ENCODE measurements at places on chromosomes 7 and 10. TPM values are rescaled to one million over a fixed set of nuclear protein-coding genes. Genes with fewer than 3 reads are reported as not detected.

DNA sequence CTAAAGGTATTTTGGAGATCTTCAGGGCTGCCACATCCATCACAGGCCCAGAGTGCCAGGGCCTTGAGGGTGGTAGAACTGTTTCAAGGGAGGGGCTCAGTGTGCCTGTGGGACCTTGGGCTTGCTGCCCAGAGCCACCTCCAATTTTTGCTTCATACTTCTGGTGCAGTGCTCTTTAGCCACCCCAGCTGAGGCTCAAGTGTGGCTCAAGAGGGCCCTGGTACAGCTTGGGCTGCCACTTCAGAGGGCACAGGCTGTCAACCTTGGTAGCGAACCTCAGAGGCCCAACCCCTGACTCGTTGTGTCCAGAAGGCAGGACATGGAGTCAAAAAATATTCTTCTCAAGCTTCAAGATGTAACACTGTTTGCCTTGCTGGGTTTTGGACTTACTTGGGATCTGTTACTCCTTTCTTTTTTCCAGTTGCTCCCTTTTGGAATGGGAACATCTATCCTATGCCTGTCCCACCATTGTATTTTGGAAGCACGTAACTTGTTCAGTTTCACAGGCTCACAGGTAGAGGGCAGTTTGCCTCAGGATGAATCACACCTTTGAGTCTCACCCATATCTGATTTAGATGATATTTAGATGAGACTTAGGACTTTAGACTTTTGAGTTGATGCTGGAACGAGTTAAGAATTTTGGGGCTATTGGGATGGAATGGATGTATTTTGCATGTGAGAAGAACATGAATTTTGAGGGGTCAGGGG, 224.8 kb downstream of the RPS24 start:
- no peak for DNase-seq

DNA sequence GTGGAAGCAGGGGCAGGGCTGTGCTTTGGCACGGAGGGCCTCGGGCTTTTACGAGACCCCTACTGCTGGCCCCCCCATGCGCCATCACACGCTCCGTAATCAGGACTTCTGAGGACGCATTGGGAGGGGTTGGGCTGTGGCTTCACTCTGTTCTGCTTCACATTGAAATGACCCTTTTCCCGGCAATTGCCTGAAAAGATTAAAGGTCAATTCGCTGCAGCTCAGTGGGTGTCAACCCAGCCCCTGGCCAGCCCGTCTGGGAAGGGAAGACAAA, 41.7 kb upstream of the UBE3C start:
- DNase-seq: no peak

Gene SPOCK2
- total RNA-seq: 3.2 TPM

- DNase-seq: no peak
Measured at GRCh38 chr7:99840136-99840869, 12.5 kb downstream of the CYP3A43 start.

Gene IDI2
- total RNA-seq: not detected

- no peak for DNase-seq
Measured at GRCh38 chr7:156027821-156028220, 215.6 kb upstream of the SHH start.

Gene GOLGA7B
- 0.11 TPM for total RNA-seq

DNA sequence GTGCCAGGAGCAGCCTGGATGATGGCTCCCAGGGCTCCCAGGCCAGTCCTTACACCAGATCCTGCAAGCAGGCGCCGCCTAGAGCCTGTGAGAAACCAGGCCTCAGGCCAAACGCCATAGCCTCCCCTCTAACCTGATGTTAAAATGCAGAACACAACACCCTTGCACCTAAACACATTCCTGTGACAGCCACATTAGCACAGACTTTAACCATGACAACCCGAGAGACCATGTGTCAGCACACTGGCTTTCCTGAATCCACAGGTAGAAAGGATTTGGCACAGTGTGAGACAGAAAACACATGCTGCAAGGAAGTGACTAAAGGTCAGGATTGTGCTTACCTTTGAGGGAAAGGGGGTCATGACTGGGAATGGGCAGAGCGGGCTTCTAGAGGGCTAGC, 59.9 kb downstream of the SGMS1 start:
- DNase-seq: no peak

DNA sequence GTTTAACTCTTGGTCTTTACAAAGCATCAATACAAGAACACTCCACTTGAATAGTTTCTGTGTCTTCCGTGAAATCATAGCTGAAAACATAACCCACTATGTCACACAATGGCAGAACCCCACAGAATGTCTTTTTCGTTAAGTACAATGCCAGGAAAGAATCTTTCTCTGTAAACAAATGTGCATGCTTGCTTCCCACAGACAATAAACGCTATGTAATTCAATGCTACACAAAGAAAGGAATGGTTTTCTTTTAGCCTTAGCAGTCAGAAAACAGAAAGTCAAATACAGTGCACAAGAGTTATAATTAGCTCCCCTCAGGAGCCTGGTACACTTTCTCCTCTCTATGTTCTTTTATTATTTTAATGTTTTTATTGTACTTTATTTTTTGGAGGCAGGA, 186.1 kb downstream of the SRPK2 start:
- DNase-seq: no peak

Gene EPHA1
- total RNA-seq: 3.2 TPM

DNA sequence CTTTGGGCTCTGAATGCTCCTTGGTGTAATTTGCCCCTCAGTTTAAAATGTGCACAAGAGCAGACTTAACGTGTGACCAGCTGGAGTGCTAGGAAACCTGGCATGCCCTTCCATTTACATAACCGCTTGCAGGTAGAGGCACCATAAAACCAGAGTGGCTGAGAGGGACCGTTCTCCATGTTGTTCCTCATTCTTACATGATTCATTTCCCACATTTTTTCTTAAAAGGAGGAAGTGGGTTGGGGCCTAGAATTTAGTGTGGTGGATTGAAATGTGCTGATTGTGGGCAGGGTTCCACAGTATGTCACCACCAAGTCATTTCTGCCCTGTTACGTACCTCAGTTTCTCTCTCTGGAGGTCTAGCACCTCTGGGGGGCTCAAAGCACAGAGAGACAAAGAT, 375.8 kb upstream of the VSTM2A start:
- no peak for DNase-seq

DNA sequence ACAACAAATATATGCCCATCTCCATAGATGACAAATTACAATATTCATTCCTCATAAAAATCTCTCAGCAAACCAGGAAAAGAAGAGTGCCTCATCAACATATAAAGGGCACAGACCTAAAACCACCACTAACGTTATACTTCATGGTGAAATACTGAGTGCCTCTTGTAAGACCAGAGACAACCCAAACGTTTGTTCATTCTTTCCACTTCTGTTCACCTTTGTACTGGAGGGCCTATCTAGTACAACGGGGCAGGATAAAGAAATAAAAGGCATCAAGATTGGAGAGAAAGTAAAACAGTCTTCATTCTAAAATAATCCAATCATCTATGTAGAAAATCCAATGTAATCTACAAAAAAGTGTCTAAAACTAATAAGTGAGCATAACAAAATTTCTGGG, 79.1 kb downstream of the LARP4B start:
- no peak for DNase-seq

DNA sequence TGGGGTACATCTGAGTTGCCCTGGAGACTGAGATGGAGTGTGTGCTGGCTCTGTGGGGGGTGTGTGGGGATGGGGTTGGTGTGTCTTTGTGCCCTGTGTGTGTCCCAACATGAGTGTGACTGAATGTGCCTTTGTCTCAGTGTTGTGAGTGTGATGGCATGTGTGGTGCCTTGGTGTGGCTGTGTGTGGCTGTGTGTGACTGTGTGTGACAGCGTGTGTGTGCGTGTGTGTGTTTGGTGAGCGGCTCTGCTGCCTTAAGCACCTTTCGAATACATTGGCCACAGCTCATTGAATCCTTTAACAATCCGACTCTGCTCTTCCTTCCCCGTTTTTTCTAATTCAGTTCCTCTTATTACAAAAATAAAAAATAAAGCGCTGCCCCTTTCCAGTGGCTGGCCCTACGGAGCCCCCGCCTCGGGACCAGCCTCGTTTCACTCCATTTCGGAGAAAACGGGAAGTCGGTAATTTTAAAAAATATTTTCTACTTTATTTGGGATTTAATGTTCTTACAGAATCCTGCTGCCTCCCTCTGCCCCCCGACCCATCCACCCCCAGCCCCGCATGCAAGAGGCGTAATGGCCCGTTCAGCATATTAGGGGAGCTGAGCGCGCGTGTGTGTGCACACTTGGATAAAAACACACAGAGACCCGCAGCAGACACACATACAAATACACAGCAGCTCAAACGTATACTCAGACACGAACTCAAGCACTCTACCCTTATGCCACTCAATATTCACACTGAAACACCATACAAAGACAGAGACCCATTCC, 35.5 kb downstream of the HIF1AN start:
- DNase-seq: no peak

Measured in urinary bladder (tissue), 4 donors.